ENCODE measurements at places on chromosomes 2 and 18.

DNA sequence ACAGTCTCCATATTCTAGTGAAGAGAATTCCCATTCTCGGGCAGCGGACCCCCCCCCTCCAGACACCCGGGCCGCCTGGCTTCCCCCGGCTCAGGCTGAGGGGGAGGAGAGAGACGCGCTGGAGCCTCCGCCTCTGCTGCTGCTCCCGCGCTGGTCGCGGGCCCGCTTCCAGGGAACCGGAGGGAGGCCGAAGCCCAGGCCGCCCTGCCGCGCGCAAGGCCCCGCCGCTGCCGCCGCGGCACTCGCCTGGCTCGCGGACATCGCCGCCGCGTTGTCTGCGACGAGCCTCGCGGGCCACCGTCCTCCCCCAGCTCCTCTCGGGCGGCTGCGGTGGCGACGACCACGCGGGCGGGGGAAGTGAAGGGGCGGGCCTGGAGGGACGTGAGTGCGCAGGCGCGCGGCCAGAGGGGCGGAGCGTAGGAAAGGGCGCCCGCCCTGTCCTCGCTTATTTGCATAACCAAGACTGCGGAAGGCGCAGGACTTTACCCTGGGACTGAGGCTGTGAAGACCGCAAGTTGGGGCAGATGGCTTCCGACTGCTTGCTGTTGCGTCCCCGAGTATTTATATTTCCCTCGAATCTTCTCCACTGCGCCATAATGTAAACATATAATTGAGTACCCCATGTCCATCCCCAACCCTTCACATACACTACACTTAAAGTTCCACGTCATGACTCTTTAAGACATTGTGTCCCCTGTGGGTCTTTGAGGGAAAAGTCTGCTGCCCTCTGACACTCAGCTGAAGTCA lies at the start of gene ARL5A:
ARL5A (minus strand) TSS at position 279 of the 747 bp plus-strand sequence; CDS start at position 34, 245 bp downstream.
- peak; percentile 97 for DNase-seq

- no peak for DNase-seq
Measured at GRCh38 chr2:240129731-240130392, 6.2 kb downstream of the COPS9 start.

- peak; percentile 64 for DNase-seq
Measured at GRCh38 chr2:85887566-85888019, 1.2 kb downstream of the ST3GAL5 start.

DNA sequence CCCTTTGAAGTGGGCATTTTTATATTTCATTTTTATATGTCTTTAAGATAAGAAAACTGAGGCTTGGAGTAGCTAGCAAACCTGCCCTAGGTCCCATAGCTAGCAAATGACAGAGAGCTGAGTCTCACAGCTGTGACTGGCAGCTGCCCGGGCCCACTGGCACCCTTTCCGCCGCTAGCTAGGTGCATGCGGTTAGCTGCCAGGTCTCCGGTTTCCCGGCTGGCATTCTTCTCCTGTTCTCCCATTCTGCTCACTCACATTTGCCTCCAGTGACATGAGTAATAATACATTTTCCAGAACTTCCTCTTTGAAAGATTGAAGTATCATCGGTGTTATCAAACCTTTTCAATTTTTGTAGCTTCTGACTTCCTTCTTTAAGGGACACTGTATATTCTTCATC lies 38.7 kb downstream of the MTCL1 start:
- no peak for DNase-seq

DNA sequence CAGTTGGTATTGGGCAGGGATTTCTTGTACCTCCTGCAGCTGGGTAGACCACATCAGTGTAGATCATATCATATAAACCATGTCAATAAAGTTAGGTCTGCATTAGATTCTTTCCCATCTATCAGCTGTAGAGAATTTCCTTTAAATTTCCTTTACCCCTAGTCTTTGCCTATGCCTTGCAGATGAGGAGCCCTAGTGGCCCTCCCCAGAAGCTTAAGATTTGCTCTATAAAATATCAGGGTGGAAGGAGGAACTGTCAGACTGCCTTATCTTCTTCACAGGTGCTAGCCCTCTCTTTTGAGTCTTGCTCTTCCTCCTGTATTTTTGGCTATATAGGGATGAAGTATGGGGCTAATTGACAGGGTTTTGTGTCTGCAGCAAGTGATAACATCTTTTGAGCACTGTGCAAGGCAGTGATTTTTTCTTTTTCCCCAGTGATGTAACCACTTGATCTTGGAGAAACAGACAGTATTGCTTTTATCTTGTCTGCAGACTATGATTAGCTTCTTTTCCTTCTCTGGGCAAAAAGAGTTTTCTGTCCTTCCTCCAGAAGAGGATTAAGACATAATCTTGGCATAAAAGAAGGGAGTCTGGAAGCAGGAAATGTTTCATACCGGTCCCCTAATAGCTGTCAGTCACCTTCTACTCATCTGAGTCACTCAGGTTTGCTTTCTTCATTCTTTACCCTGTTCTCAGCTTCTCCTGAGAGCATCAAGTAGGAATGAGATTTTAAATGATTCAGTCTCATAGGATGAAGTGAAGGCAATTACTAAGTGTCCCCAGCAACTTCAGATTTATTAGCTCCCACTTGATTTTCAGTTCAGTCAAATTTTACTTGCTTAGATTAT lies 286.4 kb downstream of the CDH19 start:
- no peak for DNase-seq

DNA sequence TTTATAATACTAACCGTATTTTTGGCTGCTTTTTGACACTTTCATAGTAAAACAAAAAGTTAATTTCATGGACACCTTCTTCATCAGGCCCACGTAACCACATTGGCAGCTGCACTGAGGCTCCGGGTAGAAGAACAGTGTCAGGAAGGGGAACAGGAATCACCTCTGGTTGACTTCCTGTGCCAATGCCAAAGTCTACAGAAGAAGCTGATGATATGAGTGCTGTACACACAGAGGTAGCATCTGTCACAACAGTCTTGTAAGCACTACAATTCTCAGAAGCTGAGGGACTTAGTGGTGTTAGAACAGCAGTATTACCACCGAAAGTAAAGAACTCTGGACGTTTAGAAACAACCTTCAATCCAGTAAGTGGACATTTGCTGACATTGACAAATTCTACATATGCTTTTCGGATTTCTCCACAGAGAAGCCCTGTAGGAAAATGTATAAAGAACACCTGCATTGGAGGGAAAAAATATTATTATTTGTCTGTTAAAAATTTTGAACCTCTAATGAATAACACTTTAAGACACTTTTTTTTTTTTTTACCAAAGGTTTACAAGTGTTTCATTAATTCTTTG lies 85.3 kb downstream of the TRAPPC8 start:
- DNase-seq, result no peak

- no peak for DNase-seq
Measured at GRCh38 chr2:174750923-174751441, 13.3 kb downstream of the CHRNA1 start.

GRCh38 chr2:144529841-144530240 lies 9.9 kb upstream of the ZEB2 start:
- DNase-seq, result no peak

GRCh38 chr2:127514485-127514884 lies 11.8 kb downstream of the IWS1 start:
- no peak for DNase-seq

DNA sequence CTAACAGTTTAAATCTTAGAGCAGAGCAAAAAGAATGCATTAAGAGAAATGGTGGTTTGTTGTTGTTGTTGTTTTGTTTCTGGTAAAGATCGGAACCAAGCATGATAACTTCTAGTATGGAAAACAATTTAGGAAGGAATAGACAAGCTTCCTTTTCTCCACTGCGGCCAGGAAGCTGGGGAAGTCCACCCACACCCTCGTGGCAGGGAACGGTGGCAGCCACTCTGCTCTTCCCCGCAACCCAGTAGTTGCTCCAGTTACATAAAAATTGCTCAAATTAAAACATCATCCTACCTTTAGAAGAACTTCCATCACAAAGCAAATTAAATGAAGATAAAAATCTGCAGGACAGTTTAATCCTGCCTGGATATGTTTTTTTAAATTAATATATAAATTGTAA lies 113.0 kb downstream of the RBMS1 start:
- DNase-seq, result no peak

GRCh38 chr2:181886192-181886591 lies 5.3 kb upstream of the ITPRID2 start:
- DNase-seq, result no peak

DNA sequence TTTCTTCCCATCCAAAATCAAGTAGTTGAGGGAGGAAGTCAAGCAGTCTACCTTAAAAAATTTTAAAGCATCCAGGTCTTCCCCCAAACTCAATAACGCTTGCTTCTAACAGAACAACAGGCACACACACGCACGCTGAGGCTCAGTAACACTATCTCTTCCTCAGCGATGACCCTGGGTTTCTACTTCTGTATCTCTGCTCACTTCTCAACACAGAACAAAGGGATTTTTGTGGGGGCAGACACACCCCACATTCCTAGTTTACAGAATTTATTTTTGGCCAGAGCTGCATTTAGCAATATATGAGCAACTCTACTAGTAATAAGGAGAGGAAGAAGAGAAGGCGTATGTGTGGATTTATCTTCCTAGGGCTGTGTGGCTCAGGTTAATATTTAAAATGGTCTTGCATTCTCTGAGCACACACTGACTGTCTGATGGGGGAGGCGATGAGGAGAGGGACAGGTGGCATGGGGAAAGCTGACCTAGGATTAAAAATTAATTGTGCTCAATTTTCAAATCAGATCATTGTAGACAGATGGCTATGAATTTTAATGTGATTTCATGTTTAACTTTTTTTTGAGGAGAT lies 71.3 kb upstream of the PPM1B start:
- no peak for DNase-seq

GRCh38 chr2:196601430-196602306 lies 37.8 kb upstream of the CCDC150 start:
- peak; percentile 55 for DNase-seq

DNA sequence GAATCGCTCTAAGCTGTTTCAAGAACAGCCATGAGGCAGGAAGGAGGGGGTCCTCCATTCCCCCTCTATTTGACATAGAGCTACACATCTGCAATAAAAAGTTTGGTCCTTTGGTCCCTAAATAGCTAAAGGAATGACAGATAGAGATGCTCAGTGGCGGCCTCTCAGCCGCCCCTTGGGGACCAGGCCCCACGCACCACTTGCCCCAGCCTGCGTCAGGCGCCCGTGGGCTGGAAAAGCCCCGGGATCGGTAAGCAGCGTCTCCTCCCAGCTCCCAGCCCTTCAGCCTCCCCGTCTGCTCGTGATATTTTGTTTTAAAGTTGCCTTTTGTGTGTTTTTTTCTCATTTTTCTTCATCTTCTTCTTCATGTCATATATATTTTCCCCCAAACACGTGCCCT lies 321.0 kb downstream of the CELF4 start:
- DNase-seq, result no peak

- DNase-seq, result no peak
Measured at GRCh38 chr18:42436222-42436765, 481.3 kb downstream of the PIK3C3 start.

Measured in femur (tissue), 1 donor.